RWPE1 (cell line): ENCODE measurements at places on chromosomes 6 and 20.

- no peak for DNase-seq
These were observed 87.8 kb downstream of the BMP6 start for GRCh38 chr6:7813704-7814103.

DNA sequence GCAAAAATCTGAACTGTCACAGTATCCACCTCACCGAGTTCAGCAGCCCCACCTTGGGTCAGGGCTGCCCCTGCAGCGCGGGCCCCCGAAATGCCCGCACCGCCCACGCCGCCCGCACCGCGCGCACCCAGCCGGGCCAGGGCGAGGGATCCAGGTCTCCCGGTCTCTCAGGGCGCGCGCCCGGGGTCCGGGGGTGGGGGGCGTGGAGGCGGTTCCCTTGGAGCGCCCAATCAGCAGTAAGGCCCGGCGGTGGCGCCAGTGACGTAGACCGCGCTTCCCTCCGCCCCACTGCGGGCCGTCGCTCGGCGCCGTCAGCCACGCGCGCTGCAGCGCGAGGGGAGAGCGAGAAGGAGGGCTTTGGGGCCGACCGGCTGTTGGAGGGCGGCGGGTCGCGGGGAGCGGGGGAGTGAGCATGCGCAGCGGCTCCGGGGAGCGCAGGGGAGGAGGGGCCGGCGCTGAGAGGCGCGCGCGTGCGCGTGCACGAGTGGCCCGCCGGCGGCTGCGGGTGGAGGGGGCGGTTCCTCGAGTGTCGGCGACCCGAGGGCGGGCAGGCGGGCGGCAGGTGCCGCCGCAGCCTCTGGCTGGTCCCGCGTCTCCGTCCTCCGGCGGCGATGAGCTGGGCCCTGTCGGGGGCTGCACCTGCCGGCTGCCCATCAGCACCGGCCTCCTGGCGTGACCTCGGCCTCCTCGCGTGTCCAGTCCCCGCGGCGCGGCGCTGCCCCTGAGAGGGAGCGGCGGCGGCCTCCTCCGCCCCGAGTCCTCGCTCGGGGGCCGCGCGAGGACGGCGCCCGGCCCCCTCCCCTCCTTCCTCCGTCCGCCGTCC, at the start of gene TMEM170B:
TSS of gene TMEM170B (plus strand) at position 521 of the 823 bp plus-strand sequence. CDS start 529 bp downstream, outside the sequence.
- peak; percentile 74 for DNase-seq

DNA sequence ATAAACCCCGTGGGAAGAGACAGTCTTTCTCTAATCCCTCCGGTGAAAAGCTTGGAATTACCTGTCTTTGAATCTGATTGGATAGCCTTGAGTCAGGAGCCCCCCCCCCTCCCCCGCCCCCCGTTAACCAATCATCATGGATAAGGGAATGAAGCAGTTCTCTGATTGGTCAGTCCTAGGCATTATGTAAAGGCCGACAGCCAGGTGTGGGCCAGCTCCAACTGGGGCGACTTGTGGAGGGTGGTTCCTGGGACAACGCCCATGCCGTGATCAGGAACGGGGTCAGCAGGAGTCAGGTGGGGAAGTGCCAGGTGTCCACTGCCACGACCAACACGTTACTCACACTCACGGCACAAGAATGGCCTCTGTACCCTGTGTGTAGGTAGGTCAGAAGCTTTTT, 406.8 kb upstream of the SULF2 start:
- DNase-seq, result no peak

- no peak for DNase-seq
These were observed 27.0 kb downstream of the ANGPT4 start for GRCh38 chr20:889106-889505.

DNA sequence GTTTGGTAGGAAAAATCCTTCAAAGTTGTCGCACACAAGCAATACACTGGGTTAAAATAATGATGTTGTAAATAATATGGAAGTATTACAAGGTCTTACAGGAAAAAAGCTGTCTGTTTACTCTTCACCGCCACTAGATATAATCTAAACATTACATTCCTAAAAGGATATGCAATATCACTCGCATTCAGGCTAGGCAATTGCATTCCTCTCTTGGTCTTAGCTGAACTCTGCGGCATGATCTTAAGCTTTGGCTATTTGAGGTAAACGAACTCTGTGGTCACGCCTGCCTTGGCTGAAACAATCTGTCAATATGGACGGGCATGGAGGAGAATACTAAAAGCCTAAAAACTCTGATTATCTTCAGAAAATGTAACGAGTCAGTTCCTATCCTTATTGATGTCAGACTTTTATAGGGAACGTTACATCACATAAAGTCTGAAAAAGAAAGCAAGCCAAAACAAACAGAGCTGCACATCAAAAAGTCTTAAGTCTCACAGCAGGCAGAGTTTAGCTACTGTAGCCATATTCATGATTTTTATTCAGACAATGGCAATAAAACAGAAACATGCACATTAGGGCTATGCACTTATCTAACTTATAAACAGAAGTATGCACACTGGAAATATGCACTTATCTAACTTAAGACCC, 30.8 kb upstream of the FILIP1 start:
- DNase-seq, result peak; percentile 26
